ENCODE measurements at places on chromosomes 5 and 9.

- no peak for DNase-seq
Observed at GRCh38 chr5:67170767-67171166, 25.8 kb downstream of the CD180 start.

DNA sequence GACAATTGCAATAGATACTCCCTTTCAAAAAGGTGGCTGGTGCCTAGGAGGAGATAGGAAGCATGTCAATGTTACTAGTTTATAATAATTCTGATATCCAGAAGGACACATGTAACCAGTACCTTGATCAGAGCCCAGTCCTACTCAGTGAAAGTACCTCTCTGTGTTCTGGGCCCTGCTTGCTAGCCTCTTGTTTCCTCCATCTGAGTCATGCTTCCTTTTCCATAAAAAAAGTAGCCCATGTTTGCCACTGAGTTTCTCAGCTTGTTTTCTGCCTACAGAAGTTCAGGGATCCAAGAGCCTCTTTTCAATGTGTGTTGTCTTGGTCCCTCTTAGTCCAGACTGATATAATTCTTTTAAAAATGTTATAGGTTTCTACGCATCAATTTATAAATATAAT lies 149.0 kb downstream of the SSBP2 start:
- DNase-seq: no peak

DNA sequence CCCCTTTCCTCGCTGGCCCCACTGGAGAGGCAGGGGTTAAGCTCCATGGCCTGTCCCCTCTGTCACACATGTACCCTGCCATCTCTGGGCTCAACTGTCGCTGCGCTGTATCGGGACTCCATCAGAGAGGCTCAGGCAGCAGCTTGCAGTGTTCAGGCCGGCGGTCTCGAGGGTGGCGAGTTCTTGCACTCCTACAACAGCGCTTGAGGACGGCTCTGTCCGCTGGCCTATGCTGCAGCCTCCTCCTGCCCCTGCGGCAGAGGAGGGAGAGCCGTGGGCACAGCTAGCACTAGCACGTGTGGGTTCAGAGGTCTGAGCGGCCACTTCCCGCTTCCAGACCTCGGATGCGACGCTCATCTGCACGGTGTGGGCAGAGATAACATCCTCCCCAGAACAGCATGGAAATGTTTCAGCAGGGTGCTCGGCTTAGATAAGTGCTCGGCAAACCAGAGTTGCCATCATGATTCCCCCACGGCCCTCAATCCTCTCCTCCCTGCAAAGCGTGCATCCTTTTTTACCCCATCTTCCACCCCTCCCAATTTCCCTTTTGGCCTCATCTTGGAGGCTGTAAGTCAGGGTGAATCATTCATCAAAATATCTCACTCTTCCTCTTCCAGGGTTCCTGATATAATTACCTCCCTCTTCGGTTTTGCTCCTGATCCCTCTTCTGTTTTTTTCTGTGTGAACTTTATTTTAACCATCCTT lies 41.9 kb upstream of the FUBP3 start:
- DNase-seq: no peak

DNA sequence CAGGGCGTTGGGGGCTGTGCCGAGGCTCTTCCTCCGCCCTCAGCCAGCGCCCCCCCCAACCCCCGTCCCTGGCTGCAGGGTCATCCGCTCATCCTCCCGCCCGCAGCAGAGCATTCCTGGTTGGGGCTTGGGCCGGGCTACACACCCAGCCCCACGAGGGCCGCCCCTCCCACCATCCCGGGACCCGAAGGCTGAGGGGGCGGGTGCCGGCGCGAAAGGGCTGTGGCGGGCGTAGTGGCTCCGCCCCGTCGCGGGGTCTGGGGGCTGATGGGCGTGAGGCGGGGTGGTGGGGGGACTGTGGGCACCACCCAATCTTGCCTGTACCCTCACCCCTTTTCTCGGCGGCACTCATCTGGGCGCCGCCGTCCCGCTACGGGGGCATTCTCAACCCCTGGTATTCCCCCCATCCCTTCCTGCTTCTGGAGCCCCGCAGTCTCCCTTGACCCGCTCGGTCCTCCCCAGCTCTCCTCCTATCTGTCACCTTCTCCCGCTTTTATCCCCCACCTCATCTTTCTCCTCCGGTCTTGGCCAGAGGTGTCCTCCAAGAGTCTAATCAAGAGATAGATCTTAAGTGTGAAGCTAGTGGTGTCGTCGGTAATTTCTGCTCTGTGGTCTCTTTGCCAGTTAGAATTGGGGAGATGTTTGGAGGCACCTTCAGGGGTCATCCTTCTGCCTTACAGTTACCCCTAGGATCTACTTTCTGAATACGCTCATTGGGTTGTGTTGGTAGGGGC lies 1.6 kb downstream of the FER start:
- DNase-seq: no peak
